Tongue (tissue), 3 donors: ENCODE measurements at places on chromosomes 6 and 20.

DNA sequence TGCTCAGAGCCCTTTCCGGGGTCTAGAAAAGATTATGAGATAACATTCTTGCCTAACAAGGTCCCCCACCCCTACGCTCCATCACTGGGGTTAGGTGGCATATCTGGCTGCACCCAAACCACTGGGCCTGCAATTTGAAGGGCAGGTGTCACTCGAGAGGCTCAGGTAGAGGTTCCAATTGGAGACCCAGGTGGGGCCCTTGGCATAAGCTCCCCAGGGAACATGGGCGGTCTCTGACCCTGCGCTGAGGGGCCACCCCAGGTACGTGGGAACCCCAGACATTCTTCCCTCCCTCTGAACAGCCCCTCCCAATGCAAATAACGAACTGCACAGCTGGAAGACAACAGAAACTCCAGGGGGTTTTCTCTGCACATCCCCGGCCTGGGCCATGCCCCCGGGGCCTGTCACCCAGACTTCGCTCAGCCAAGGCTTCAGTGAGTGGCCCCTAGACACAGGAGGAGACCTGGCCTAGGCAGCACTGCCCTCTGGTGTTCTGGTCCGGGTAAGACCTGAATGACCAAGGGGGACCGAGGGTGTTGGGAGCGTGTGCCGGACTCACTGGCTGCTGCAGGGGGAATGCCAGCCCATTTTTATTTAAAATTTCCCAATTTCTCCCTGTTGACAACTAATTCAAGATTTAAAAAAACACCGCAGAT lies 47.5 kb downstream of the DSTN start:
- peak; percentile 63 for DNase-seq

DNA sequence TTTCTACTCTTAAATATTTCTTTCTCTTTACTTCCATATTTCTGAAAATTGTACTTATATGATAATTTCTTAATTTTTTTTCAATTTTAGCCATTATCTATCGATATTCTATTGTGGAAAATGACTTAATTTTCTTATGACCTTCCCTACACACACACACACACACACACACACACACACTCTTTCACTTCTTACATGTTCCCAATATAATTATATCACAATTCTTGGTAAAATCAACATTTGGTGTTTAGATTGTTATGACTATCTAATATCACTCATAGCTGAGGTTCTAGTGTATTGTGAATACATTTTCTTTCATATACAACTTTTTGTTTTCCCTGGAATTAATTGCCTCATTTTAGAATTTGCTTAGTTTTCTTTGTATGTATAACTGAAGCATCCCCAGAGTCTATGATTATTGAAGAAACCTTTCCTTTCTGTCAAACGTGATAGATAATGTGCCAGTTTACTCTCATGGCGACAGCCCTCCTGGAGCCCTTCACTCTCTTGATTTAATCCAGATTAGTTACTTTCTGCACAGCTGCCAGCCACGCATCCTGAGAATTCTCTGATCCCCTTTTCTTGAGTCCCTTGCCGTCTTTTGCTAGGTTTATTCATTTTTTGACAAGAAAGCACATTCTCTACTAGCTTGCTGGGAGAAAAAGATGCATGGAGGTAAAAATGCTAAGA lies 63.4 kb downstream of the RNF182 start:
- DNase-seq, result no peak

DNA sequence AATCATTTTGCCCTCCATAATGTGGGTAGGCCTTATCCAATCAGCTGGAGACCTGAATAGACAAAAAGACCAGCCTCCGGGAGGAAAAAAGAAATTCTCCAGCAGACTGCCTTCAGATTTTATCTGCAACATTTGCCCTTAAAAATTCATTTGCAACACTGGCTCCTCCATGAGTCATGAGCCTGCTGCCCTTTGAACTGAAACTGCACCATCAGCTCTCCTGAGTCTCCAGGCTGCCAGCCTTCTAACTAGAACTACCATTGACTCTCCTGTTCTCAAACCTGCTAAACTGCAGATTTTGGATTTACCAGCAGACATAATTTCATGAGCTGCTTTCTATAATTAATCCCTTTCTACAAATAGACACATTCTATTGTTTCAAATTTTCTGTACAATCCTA lies 223.9 kb upstream of the THEMIS start:
- DNase-seq, result no peak

DNA sequence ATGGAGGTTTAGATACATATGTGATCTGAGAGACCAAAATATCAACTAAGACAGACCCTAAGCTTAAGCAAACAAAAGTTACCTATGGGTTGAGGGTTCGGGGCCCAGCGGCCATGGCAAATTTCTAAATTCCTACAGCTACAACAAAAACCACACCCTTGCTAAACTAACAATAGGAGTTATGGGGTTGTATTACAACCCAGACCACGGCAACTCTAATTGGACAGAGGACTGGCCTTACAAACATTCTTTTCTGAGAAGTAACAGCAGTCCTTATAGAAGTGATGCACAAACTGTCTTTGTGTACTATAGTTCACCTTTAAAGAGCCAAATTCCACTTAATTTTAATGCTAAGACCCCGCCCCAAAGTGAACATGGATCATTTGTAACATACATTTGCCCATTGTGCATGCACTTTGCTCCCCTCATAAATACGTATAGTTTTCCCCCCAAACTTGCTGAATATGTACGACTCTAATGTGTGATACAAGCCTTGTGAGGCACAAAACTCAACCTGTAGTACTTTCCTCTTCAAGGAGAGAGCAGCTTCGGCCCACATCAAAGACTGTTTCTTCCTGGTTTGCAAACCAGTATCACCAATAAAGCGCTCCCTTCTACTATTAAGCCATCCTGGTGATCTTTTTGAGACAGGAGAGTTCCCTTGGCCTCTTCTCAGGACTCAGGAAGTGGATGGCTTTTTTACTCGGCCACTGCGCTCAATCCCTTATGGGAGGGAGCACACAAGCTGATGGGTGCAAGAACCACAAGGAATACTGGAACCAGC lies 25.6 kb upstream of the MBOAT1 start:
- no peak for DNase-seq

- DNase-seq, result peak; percentile 69
Measured at GRCh38 chr6:168908887-168909286, 344.8 kb downstream of the THBS2 start.

DNA sequence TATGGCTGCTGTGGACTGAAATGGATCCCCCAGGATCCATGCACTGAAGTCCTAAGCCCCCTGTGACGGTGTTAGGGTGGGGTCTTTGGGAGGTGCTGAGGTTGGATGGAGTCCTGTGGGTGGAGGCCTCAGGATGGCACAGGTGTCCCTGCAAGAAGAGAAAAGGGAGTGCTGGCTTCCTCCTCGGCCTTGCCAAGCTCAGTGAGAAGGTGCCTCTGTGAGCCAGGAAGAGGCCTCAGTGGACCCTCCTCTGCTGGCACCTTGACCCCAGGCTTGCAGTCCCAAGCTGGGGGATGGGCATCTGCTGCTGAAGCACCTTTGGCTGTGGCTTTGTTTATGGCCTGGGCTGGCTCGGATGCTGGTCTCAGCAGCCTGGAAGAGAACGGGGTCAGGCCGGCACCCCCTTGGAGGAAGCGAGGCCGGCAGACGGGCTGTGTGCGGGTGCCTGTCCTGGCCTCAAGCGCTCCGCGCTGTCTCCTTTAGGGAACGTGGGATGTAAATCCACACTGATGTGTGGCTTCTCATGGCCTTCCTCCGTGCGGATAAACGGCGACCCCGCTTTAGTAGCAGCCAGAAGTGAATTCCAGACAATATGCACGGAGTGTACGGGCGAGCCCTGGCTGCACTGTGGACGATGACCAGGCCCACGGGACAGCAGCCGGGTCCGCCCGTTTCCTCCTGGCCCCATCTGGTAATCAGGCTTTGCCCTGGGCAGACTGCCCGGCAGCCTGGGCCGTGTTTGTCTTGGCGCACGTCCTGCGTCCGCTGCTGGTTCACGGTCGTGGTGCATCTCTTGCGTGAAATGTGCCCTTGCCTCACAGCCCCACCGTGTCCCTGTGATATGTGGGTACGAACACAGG lies 182.6 kb downstream of the ERMARD start:
- DNase-seq, result peak; percentile 64

DNA sequence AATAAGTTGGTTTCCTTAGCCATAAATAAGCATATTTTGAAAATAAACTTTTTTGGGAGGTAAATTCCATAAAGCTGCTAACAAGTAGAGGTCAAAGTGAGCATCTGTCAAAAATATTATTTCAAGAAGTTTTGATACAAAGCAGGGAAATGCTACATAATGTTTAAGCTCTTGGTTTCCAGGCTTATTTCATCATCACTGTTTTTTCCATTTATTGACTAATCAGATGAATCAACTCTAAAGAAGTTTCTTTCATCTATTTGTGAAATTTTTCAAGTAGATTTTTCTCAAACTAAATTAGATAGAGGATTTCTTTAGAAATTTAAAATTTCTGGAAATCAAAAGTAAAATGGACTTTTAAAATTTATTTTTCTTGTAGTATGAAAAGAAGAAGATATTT lies 89.5 kb upstream of the TBX18 start:
- DNase-seq, result no peak

DNA sequence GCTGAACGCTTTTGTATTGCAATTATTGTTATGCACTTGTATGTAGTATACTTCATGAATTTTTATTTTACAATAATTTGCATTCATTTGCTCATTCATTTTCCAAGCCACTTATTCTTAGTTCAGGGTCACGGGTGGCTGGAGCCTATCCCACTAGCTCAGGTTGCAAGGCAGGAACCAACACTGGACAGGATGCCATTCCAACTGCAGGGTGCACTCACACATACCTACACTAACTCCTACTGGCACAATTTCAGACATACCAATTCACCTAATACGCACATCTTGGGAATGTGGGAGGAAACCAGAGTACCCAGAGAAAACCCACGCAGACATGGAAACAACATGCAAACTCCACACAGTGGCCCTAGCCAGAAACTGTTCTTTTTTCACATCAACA lies 61.8 kb downstream of the LMBRD1 start:
- no peak for DNase-seq

GRCh38 chr6:52497652-52498408 lies 77.7 kb downstream of the EFHC1 start:
- peak; percentile 56 for DNase-seq
